ENCODE measurements at places on chromosomes 3 and 15.

GRCh38 chr3:54642147-54642546, 285.7 kb downstream of the LRTM1 start:
- no peak for DNase-seq

GRCh38 chr3:155554777-155555451, 190.0 kb downstream of the PLCH1 start:
- DNase-seq: peak; percentile 30

DNA sequence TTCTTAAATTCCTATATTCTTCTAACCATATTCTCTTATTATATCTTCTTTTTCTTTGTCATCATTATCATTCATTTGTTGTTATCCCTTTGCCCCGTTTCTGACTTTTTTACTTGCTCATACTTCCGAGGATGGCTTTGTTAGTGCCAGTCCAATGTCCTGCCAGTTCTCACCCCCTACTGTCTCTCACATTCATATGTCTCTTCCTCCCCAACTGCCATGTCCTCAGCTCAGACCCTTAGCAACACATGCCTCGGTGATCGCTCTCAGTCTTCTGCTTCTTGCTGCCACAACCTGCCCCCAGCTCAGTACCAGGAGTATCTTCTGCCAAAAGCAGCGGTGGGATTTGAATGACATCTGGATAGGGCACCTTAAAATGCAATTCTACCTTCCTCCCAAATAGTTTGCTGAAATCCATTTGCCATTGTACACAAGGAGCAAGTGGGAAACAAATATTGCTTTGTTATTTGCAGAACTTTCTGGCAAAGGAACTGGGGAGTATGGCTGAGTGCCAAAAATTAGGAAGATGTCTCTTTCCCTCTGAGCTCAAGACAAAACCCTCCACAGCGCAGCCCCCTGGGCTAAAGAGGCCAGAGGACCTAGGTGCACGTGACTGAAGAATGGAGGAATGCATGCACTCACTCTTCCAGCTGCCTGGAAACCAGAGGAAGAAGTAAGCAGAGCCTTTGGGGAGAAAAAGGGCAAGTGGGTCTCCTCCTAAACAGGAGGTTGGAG, 57.7 kb upstream of the CTNNB1 start:
- DNase-seq: no peak

- DNase-seq: no peak
These were observed 30.7 kb upstream of the CLDN1 start for GRCh38 chr3:190352861-190353457.

DNA sequence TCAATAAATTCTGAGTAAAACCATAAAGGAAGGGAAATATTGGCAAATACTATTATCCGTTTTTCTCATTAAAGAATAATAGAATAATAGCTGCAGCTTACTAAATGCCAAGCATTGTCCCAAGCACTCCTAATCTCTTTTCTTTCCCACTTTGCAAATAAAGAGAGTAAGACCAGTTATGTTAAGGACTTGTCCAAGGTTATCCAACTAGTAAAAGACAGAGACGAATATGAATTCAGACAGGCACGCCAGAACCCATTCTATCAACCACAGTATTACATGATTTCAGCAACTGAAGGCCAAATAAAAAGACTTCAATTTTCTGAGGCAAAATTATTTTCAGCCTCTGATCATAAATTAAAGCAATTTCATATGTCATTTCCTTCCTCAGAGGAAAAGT, 235.5 kb downstream of the STAG1 start:
- DNase-seq: no peak

Measured in activated CD4-positive, alpha-beta T cell treated with anti-CD3 and anti-CD28 coated beads, Interleukin-2, Interleukin-4, amounts not matched to agents 100 ng/mL and 50 ng/mL, durations not matched to agents 16 hours and 8 hours (primary cell).